ENCODE measurements at places on chromosomes 7 and 10.

DNA sequence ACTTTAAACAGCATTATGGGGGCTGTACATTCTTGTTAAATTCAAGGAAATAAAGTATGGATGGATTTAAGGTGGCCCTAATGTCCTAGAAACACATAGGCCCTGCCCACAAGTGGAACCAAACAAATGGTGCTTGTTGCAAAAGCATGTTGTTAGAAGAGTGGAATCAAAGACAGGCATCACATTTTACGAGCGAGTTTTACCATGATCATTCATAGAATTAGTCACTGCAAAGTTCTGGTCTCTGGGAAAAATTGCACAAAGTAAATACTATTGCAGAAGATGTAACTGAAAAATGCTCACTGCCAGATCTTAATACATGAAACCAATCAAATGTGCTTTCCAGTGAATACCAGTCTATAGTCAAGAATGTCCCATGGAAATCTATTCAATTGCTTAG lies 677.1 kb downstream of the PARD3 start:
- DNase-seq, result no peak

DNA sequence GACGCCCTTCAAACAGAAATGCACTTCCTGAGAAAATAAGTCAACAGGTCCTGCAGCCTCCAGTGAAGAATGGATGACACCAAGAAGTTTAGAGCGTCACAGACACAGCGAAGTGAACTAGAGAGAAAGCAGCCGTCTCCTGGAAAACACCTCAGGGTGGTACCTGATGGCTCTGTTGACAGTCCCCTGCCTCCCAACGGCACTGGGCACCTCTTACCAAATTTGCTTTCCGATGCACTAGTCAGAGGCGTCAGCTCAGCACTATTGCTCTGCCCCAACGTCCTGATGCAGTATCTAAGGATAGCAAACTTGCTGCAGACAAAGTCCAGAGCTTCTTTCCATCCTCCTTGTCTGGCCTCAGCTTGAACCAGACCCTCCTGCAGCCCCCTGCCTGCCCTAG lies 38.3 kb downstream of the SFMBT2 start:
- DNase-seq, result no peak

GRCh38 chr10:99908512-99908911 lies 101.2 kb downstream of the DNMBP start:
- no peak for DNase-seq

GRCh38 chr10:103102195-103102594 lies 90.9 kb downstream of the NT5C2 start:
- DNase-seq, result no peak

GRCh38 chr10:24706479-24707118 lies 17.1 kb downstream of the ARHGAP21 start:
- no peak for DNase-seq

DNA sequence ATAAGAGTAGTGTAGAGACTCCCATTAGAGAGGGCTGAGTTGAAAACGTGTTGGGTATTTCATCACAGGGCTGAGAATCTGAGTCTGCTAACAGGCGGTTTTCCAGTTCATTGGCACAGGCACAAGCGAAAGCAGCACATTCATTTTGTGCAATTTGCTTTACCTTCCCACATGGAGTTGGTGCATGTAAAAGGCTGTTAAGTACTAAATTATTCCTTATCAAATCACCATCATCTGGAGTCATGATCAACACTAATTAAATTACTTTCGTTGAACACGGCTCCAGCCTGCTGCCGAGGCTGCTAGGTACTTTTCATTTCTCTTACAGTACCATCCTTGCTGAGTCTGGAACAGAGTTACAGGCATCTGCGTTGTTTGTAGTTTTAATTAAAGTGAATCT lies 43.8 kb downstream of the ETV1 start:
- DNase-seq, result no peak

DNA sequence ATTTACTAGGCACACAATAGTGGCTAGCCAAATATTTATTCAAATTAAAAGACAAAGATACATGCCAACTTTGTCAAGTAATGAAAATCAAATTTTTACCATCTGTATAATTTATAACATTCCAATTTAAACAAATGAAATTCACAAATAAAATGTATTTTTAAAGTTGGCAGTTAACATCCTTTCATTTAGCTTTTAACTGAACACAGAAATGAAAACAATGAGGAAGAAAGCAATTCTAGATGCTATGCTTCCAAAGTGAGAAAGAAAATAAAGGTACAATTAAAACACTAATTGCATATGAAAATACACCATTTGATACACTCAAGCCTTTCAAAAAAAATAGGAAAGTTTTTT lies 123.1 kb downstream of the MPP7 start:
- DNase-seq, result no peak

DNA sequence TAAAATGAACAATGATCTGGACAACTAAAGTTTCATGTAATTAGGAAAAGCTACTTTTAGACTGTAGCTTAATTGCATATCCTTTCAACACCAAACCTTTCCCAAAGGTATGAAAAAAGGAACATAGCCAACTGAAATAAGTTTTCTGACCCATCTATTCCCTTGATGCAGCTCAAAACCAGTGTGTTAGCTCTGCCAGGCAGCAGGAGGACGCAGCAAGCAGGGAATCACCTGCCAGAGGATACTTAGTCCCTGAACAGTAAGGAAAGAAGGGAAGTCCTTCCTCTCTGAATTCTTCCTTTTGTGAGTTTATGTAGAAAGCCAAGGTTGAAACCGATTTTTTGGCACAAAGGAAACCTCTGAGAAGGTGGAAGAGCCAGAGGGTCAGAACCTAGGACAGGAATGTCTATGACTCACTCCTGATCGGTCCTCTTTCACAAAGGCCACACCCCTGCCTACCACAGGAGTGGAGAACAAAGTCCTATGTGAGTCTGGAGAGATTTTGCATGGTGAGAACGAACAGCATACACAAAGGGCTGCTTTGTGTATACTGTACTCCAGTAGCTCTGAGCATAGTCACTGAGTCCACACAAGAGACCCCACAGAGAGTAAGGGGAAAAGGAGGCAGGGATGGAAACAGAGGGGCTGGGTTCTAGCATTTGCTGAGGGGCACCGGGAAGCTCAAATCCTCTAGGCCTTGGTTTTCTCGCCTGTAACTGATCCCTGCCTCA lies 68.8 kb upstream of the GSDME start:
- DNase-seq, result no peak

DNA sequence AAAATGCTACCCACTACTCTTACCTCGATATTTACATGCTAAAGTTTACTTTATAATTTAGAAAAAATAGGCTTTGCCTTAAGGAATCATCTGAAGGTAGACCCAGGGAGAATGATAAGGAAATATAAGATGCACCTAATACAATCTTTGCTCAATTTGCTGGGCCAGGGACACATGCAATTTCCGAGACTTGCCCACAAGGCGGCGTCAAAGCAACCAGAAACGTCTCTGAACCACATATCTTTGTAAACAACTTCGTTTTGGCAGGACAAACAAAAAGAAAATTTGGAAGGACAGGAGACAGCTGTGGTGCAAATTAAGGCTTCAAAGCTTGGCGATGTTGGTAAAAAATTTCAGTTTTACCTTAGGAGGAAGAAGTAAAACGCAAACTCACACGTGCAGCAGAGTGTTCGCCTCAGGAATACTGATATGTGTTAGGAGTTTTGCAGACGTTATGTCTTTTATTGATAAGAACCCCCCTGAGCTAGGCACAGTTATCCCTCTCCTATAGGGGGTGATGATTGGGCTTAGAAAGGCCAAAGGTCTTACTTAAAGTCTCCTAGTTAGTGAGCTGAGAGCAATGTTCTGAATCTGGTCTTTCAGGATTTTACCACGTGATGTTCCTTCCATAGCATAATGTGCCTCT lies 134.3 kb downstream of the PRKCQ start:
- peak; percentile 57 for DNase-seq

GRCh38 chr7:31815796-31816195 lies 128.8 kb downstream of the PPP1R17 start:
- no peak for DNase-seq

- no peak for DNase-seq
Observed at GRCh38 chr10:1550291-1550595, 187.1 kb downstream of the ADARB2 start.

GRCh38 chr10:69968830-69969229 lies 83.8 kb upstream of the MACROH2A2 start:
- no peak for DNase-seq

GRCh38 chr7:42506097-42506496 lies 269.1 kb upstream of the GLI3 start:
- DNase-seq, result no peak

Data from OCI-LY7 (cell line).